Stimulated activated CD8-positive, alpha-beta memory T cell treated with anti-CD3 and anti-CD28 coated beads, Interleukin-4, amount 100 ng/mL, for 1 hour (primary cell): ENCODE measurements at places on chromosomes 4 and X.

- no peak for DNase-seq
Observed at GRCh38 chrX:111309083-111309482, 38.8 kb upstream of the CAPN6 start.

GRCh38 chr4:5340991-5341451 lies 289.7 kb downstream of the STK32B start:
- no peak for DNase-seq

GRCh38 chrX:95791876-95792275 lies 892.8 kb upstream of the DIAPH2 start:
- no peak for DNase-seq

DNA sequence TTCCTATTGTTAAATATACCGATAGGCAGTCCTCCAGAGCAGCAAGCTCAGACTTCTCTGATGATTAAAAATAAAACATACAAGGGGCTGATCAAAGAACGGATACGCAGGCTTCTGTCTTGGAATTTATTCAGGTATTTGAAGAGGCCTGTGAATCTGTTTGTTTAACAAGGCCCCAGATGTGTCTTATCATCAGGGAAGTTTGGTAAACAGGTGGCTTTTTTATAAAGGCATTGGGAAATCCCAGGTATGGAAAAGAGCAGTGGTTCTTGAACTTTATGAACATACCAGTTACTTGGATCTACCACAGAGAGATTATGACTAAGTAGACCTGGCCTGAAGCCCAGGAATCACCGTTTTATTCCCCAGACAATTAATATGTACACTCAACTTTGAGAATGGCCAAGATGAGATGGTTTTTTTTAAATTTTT lies 47.9 kb downstream of the SOWAHB start:
- DNase-seq = no peak

DNA sequence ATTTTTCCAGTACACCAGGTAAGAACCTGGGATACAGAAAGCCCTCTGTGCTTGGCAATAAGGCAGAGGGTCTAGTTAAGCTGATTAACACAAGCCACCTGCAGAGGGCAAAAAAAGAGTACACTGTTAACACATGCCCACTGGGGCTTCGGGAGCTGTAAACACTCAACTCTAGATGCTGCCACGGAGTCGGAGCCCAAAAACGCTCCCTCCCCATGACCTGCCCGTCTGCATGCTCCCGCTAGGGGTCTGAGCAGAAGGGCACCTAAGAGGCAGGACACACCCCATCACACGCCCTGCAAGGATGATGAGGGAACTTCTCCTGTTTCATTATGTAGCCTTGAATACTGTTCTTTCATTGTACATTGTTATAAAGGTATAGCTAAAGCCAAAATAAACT lies 715.6 kb upstream of the AADAT start:
- no peak for DNase-seq

- DNase-seq = no peak
Observed at GRCh38 chrX:15755091-15755490, 17.0 kb downstream of the CA5B start.

- no peak for DNase-seq
Observed at GRCh38 chr4:53532521-53532920, 58.8 kb downstream of the LNX1 start.

- no peak for DNase-seq
Observed at GRCh38 chrX:15769300-15769954, 20.9 kb upstream of the ZRSR2 start.

DNA sequence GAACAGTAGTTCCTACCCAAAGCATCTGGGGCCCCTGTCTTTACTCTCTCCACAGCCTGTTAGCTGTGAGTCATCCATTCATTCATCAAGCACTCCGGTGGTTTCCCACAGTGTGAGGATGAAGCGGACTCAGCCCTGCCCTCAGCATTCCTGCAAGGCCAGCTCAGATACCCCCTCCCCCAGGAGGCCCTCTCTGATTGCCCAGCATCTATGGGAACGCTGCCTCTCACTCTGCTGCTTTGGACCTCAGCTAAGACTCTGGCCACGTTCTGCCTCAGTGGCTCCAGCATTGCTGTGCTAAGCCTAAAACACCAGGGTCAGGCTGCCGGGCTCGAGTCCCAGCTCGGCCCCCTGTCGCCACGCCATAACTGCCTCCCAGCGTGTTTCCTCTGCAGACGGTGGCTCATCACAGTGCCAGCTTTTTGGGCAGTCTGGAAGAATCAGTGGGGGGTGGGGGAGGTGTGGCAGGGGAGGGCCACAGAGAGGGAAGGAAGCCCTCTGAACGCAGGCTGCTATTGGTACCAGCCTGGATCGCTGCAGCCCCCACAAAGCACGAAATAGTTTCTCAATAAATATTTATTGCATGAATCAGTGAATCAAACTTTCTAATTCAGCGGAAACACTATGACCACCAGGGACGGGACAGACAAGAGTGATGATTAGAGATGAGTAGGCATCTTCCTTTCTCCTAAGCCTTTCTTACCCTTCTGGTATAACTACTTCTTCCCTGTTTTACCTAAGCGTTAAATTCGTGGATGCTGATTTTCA lies 74.4 kb downstream of the SORCS2 start:
- no peak for DNase-seq

- DNase-seq = no peak
Observed at GRCh38 chr4:140308366-140309123, 64.9 kb upstream of the SCOC start.

DNA sequence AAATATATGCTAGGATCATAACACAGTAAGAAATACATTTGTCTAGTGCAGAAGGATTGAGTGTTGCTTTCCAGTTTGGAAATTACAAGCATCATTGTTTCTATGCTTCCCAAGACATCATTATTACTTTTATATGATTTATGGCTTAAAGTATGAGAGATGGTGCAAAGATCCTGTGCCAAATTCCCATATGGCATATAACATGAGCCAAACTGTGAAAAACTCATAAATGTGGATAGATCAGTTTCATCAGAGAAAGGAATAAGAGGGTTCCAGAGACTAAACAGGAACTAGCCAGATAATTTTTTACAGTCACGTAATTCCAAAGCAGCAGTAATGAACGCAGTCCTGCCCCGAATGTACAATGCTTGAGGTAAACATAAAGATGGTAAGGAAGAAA lies 126.3 kb downstream of the PRDM5 start:
- DNase-seq = no peak

DNA sequence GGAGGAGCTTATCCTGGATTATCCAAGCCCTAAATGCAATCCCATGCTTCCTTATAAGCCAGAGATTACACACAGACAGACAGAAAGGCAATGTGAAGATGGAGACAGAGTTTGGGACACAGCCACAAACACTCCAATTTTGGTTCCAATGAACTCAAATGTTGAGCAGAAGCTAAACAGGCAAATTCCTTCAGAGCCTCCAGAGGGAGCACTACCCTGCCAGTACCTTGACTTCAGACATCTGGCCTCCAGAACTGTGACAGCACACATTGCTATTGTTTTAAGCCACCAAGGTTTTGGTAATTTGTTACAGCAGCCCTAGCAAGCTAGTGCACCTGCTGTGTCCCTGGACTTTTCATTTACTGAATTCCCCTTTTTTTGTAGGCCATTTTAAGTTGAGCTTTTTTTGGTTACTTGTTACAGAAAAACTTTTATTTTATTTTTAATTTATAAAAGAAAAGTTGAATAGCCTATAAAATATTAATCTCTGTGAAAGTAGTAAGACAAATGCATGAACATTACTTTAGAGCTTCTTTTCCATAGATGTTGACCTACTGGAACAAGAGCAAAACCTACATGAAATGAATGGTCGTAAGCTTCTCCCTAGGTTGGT lies 33.4 kb upstream of the SRD5A3 start:
- DNase-seq = no peak

GRCh38 chr4:177159600-177159999 lies 150.1 kb upstream of the NEIL3 start:
- DNase-seq = no peak

DNA sequence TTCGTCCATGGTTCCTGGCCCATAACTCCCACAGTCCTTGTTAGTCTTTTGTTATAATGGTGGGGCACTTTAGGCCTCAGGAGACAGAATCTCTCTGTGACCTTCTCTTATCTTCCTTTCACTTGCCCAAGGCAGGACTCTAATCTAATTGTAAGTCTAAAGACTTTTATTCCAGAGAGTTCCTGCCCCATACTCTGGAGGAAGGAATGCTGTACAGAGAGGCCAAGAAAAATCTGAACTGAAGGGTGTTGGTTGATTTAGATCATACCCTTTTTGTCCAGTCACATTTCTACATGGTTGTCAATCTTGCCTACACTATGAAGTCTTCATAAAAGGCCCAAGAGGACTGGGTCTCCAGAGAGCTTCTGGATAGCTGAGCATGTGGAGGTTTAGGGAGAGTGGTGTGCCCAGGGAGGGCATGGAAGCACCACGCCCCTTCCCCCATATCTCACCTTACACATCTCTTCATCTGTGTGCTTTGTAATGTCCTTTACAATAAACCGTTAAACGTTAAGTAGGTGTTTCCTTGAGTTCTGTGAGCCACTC lies 84.5 kb downstream of the AFF1 start:
- no peak for DNase-seq

DNA sequence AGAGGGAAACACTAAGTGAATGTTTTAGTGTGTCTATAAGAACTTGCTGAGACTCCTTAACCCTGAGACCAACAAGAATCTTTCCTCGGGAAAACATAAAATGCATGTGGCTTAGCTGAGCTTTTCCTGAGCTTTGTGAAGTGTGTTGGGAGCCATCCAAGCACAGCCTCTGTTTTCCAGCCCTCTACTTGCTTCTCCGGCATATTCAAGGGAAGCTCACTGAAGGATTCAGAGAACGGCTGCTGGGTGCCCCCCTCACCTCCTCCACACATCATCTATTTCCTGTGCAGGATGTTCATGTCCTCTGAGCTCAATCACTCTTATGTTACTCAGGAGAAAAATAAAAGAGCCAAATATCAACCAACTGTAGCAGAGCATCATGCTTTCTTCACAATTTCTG lies 492.1 kb downstream of the IL15 start:
- no peak for DNase-seq

GRCh38 chrX:78019586-78020483 lies 50.4 kb upstream of the PGAM4 start:
- no peak for DNase-seq

GRCh38 chrX:39199429-39199828 lies 398.2 kb downstream of the MID1IP1 start:
- DNase-seq = no peak
